ENCODE measurements at places on chromosomes 7 and 10.

DNA sequence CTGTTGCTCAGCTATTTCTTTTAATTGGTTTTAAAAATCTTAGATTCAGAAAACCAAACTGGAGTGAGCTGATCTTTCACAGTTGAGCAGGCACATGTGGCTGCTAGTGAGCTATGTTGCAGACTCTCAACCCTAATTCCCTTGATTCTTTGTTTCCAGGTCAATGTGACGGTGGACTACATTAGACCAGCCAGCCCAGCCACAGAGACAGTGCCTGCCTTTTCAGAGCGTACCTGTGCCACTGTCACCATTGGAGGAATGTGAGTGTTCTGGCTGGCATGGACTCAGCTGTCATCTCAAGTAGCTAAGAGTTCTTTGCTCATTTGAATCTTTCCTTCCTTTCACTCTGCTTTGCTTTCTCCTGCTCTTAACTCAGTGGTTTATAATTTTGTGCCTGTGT is 187.1 kb downstream of the LRRC4 start:
- no peak for DNase-seq

DNA sequence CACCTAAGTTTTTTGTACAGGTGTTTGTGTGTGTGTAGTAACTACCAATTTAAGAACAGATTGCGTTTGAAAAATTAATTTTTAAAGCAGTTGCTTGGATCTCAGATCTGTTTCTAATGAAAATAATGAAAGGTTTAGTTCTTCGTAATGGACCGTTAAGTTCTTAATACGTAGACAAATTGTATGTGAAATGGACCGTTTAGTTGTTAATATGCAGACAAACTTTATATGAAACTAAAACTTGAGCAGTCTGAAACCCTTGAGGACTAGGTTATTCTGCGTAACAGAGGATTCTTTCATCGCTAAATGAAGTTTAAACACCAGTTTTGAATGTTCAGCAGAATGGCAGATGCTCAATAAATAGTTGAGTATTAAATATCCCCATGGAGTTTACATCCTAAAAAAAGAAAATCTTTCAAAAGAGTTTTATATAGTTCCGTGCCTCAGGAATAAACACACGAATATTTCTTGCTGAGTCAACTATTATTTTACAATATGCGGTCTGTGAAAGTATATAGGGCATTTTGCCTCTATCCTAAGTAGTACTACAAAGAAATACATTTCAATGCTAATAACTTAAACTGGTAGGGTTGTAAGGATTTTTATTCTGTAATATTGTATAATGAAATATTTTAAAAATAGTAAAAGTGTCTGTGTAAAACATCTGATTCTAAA is 1.2 kb downstream of the DBF4 start:
- DNase-seq = no peak

DNA sequence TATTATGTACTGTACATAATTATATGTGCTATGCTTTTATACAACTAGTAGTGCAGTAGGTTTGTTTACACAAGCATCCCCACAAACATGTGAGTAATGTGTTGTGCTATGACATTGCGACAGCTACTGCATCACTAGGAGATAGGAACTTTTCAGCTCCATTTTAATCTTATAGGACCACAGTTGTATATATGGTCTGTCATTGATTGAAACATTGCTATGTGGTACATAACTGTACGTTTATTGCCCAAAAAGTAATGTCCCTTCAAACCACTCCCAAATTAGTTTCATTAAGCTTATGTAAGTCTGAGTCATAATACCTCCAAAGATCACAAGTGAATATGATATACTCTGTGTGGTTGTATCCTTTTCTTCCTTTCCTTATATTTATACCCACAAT is 183.2 kb upstream of the POT1 start:
- no peak for DNase-seq

DNA sequence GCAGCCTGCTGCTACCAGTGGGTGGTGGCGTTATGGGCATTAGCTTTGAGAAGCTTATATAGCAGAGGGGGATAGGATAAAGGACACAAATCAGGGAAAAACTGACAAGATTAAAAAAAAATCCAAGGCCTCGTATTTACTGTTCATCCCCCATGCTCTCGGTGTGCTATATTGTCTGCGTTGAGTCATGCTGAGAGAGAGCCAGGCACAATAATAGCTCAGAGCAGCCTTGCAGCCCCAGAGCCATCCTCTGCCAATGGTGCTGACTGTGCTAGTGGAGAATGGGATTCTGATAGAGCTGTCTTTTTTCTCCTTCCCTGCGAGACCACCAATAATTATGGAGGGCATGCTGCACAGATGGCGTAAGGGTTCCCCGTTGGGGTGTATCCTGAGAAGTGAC is 51.7 kb upstream of the FZD1 start:
- peak; percentile 45 for DNase-seq

DNA sequence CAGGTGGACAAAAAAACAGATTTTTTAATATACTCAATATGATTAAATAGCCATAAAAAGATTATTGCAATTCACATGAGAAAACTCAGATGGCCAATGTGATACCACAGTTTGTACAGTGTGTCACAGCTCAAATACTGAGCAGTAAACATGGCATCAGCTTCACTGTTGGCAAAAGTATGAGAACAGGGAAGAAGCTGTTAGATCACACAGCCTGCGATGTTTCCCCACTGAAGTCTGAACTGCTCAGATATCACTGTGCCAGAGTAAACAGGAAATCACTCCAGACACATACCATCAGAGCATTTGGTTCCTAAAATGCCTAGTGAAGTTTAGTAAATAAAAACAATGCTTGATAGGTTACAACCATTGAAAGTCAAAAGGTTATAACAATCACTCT is 347.8 kb downstream of the ETV1 start:
- DNase-seq = peak; percentile 3

DNA sequence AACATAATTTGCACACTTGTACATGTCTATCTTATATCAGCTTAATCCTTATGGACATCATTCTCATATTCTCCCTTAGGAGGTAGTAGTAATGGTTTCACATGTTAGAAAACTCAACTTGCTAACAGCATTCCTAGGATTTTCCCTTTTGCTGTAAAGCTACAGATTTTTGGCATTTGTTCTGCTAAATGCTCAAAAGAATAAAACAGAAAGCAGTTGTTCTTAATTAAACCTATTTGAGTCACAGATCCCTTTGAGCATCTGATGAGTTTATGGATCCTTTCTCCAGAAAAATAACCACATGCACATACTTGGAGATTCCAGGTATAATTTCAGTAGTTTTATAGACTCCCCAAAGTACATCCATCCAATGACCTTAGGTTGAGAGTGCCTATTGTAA is 122.9 kb upstream of the BET1 start:
- DNase-seq = peak; percentile 70

GRCh38 chr10:19816411-19817230 is at the start of gene PLXDC2:
TSS of gene PLXDC2 (plus strand) at chr10:19816432.
- peak; percentile 39 for DNase-seq

- no peak for DNase-seq
Observed at GRCh38 chr7:128940494-128941322, 3.0 kb downstream of the IRF5 start.

GRCh38 chr10:119521443-119522204 is 20.9 kb downstream of the RGS10 start:
- DNase-seq = peak; percentile 92

DNA sequence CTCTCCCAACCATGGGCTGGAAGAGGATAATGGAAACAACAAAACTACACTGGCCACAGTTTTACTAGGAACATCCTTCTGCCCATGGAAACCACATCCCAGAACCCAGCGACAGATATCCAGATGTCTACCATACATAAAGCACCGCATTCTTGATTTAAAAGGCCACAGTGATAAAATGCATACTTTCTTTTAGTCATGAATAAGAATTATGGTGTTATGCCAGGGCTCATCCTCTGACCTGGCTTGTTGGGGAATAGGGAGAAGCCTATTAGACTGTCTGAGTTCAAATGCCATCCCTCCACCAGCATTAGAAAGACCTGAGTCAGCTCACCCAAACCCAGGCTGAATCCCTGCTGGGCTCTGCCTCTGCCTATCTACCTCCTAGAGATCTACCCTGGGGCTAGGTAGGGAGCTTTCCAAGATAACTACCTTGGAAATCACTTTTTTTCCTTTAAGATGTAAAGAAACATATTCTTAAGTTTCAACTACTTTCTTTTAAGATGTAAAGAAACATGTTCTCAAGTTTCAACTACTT is 5.2 kb downstream of the ABCA13 start:
- DNase-seq = no peak

DNA sequence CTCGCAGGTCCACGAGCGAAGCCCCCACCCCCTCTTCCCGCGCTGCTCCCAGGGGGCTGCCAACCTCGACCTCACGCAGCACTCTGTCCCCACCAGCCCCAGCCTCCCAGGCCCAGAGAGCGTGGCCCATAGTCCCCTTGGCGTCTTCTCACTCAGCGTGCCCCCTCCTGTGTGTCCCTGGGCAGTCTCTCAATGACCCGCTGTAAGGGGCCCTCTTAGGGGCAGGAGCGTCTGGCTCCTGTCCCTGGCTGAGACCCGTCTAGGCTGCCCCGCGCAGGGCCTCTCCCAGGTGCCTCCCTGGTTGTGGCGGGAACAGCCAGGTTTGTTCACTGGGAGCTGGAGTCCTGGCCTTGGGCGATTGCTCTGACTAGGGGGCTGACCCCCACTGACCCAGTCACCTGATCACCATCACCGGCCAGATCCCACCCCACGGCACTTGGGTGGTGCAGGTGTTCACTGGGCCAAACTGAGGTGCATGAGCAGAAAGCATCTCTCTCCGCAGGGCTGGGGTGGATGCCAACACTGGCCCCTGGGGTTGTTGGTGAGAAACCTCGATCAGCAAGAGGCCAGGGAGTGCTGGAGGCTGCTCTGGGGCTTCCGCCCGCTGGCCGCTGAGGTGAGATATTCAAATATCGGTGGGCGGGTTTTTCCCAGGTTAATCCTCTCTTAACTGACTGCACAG is 12.6 kb upstream of the WDFY4 start:
- no peak for DNase-seq

DNA sequence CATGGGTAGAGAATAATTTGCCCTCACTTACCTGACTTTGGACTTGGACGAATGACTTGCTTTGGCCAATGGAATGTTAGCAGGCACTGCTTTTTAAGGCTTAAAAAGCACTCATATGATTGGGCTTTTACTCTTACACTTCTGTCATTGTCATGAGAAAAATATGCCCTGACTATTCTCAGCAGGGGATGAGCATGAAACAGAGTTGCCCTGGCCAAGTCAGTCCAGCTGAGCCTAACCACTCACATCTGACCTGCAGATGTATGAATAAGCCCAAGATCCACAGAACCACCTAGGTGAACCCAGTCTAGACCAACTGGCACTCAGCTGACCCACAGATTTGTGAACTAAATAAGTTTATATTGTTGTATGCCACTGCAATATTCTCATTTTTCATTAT is 573.5 kb downstream of the TNS3 start:
- DNase-seq = no peak

DNA sequence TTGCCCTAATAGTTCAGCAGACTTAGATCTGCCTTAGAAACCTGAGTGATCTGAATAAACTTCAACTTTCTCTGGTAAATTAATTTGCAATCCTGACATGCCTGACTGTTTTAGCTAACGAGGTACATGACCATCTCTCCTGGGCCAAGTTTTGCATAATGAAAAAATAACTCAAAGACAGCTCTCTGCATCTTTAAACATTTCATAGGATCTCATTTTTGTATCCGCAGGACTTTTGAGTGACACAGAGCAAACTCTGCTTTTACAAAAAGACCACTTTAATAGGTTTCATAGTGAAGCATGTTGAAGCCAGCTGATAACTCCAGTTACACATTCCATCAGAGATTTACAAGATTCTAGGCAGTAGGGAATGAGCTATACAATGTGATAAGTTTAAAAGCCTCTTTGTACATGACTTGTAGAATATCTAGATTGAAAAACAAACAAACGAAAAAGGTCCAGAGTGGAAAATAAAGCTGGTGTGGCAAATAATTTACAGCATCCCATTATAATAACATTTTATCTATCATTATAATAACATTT is 2.1 kb downstream of the PRKG1 start:
- DNase-seq = no peak

DNA sequence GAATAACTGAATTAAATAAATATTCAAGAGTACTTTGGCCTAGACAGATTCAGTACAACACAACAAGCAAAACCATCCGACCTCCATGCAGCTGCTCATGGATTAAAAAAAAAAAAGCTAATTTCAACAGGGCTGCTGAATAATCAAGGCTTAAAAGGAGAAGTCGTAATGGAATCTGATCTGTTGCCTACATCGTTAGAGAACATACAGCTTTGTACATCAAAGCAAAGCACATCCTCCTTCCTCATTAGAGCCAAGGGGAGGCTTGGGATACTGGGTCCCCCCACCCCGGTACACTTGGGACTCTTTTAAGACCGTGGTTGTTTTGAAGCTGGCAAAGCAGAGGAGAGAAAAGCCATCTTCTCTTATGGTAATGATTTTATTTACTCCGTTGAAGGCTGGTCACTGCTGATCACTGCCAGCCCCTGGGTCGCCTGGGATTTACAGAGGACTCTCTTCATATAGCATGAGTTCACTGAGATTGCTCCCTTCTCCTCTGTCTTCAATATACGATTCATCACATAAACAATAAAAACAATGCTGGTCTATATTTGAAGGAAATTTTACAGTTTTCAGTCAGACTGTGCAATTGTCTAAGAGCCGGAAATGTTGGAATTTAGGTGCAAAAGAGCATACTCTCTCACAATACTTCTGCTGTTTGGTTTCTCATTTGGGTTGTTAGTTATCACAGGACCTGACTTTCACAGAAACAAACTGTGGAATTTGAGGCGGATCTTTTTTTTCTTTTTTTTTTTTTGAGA is 148.8 kb downstream of the FAM107B start:
- no peak for DNase-seq

- no peak for DNase-seq
Observed at GRCh38 chr7:155832581-155832981, 20.3 kb upstream of the SHH start.

All from fibroblast of skin of right quadriceps (primary cell).